ENCODE measurements at places on chromosomes 13 and 19.

DNA sequence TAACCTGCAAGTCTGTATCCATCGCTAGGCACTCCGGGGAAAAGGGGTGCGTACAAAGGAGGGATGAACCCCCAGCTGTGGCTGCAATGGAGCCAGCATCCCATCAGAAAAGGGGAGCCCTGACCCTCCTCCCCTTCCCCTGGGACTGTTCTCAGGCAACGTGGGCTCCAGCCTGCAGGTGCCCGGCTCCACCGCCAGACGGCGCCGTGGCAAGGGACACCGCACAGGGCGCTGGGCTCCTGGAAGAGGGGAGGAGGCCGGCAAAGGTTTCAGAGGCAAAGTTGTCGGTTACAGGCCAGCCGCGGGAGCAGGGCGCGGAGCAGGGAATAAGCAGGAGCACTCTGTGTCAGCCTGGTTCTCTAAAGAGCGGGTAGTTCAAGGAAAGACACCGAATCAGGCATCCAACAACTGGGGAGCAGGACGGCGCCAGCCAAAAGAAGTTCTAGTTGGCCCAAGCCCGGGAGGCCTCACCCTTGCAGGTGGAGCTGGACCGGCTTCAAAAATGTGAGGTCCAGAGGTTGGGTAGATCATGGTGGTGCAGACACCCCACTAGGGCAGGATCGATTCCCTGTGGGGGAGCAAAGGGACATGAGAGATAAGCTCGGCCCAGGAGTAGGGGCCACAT is 53.0 kb upstream of the ATP12A start:
- peak; percentile 23 for ATAC-seq

GRCh38 chr19:29211562-29212355 is 1.2 kb downstream of the UQCRFS1 start:
- peak; percentile 32 for ATAC-seq

DNA sequence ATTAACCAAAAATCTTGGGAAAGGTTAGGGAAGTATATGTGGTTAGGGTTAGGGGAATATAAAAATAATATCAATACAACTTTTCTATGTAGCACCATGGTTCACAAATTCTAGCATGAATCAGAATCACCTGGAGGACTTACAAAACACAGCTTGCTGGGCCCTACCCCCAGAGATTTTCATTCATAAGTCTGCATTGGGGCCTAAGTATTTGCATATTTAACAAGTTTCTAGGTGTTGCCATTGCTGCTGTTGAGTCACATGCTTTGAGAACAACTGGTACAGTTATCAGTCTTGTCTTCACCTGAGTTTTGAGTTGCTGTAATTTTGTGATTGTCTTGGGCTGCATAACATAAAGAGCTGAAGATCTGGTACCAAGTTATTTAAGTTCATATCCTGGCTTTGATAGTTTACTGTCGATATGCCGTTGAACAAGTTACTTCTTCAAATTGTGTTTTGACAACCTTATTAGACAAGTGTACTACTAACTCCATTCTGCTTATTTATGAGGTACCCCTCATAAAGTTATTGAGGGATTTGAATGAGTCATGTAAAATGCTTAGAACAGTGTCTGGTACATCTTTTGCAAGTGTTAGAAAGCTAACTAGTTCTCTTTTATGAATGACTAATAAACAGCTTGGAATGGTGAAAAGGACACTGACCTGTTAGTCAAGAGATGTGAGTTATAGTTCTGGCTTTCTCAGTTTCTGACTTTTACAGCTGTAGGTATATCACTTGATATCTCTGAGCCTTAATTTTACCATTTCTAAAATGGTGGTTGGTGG is 132.9 kb downstream of the PAN3 start:
- ATAC-seq = no peak

DNA sequence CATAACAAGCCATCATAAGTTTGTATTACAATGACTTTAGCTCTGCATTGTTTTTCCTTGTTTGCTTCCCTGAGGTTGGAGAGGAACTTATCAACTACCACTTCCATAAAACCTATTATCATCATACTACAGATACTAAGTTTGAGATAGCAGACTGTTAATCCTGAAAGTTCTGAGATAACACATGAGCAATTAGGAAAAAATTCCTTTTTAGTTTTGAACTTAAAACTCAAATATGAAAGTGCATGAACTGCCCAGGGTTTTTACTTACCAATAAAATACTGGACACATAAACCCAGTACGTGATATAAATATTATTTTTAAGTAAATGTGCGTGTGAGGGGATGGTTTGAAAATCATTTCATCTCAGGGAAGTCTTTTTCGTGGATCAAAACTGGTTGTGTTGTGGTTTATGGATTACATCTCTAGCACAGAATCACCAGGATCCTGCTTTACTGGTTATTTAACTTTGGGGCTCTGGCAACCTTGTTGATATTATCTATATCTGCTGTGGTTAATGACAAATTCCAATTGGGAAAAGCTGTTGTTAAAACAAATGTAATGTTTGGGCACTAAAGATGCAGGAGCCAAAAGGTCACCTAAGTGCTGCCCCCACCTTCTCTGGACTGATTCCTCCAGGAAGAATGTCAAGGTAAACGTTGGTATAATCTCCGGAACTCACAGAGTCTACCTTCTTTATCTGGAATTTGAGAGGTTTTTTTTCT is 12.4 kb downstream of the CDX2 start:
- no peak for ATAC-seq

DNA sequence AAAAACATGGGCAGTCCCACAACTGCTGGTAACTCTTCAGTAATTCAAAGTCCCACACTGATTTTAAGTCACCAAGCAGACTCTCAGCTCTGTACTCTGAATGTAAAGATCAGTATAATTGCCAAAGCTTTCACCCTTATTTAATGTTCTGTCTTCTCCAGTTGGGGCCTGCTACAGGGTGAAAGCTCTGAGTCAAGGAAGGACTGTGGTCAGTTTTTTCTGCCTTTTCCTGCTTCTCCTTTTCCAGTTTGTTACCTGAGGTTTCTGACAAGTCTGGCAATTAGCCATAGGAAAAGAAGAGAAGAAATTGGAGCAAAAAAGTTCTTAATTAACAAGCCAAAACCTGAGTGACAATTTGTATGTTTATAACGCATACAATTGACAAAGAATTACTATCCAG is 279.3 kb downstream of the RBM26 start:
- ATAC-seq = no peak

DNA sequence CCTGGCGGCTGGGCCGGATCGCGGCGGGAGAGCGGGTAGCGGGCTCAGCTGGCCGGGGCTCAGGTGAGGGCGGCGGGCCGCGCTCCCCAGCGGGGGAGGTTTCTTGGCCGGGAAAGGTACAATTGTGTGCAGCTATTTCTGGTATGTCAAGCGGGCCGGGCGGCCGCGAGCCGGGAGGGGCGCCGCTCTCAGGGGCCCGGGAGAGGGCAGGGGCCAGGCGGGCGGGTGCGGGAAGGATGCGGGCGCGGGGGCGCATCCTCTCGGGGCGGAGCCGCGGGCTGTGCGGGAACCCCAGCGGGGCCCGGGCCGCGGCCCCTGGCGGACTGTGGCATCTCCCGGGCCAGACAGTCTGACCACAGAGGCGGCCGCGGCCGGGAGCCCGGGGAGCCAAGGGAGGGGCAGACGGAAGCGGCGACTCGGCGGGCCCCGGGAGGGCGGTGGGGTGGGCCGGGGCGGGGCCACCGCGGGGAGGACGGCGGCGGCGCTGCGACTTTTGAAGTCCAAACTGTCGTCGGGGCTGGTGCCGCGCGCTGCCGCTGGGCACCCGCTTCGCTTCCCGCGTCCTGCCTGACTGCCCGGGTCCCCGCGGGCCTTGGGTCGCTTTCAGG is at the start of gene LMO7:
Gene LMO7 (plus strand): TSS at position 503 of the 608 bp plus-strand sequence. CDS start 328 bp downstream, outside the sequence.
- ATAC-seq = peak; percentile 62

- no peak for ATAC-seq
Measured at GRCh38 chr19:1749373-1750342, 3.6 kb upstream of the ONECUT3 start.

GRCh38 chr13:23679220-23679619 is 109.0 kb downstream of the TNFRSF19 start:
- ATAC-seq = no peak

GRCh38 chr13:34886987-34887386 is 55.1 kb upstream of the NBEA start:
- ATAC-seq = no peak

- peak; percentile 23 for ATAC-seq
Measured at GRCh38 chr13:113928685-113929627, 44.9 kb downstream of the C13orf46 start.

DNA sequence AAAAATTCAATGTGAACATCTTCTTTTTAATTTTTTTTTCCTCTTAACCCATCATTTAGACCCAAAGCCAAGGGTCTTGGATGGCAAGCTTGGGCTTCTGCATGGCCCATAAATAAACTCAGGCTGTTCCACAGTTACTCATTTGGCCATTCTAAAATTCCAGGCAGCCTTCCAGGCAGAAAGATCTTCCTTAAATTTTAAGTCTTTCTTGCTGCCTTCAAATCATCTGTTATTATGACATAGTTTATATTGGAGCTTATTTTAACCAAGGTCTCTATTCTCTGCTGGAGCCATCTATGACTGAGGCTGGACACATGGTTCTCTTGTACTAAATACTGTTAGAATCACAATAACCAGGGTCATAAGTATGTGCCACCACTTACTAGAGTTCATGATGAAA is 317.3 kb upstream of the MAB21L1 start:
- no peak for ATAC-seq
